Activated naive CD8-positive, alpha-beta T cell treated with anti-CD3 and anti-CD28 coated beads, Interleukin-2, amount 10 ng/mL, durations not matched to agents 7 days and 5 days (primary cell): ENCODE measurements at places on chromosomes 2 and 18. TPM values are rescaled to one million over a fixed set of nuclear protein-coding genes. Genes with fewer than 3 reads are reported as not detected.

The LCT gene
- total RNA-seq, result 0.39 TPM

DNA sequence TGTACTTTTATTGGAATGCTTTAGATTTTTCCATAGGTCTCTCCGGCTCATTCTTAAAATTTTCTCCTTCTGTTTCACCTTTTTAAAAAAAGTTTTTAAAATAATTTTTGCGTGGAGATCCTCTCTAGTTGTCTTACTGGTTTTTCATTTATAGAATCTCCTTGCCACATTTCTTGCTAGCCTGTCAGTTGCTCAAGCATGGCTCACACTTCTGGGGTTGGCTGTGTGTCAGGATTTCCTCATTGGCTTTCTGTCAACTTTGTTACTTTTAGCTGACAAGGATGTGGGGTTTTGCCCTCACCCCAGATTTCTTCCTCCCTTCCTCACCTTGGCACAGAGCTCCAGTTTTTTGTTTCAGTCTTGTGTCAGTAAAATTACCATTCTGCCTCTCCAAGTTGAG lies 124.6 kb downstream of the ZNF407 start:
- no peak for DNase-seq

DNA sequence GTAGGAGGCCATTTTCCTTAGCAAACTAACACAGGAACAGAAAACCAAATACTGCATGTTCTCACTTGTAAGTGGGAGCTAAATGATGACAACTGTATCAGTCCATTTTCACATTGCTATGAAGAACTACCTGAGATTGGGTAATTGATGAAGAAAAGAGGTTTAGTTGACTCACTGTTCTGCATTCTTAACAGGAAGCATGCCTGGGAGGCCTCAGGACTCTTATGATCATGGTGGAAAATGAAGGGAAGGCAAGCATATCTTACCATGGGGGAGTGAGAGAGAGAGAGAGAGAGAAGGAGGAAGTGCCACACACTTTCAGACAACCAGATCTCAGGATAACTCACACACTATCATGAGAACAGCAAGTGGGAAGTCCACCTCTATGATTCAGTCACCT lies 105.3 kb downstream of the PARD3B start:
- no peak for DNase-seq

DNA sequence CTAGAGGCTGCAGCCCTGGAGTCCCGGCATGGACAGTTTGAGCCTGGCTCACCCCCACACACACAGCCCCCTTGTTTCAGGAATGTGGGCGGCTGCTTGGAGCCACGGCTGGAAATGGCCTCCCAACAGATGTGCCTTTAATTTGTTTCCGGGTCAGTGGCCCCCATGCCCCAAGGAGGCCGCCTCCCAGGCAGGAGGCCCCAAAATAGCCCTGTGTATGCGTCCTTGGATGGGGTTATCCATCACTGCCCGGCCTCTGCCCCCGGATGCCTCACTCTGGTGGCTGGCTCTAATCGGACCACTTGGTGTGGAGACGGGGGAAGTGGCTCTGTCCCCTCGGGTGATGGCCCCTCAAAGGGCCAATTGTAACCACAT lies 151.9 kb upstream of the MYCN start:
- no peak for DNase-seq
